ENCODE measurements at places on chromosomes 1 and 21.

DNA sequence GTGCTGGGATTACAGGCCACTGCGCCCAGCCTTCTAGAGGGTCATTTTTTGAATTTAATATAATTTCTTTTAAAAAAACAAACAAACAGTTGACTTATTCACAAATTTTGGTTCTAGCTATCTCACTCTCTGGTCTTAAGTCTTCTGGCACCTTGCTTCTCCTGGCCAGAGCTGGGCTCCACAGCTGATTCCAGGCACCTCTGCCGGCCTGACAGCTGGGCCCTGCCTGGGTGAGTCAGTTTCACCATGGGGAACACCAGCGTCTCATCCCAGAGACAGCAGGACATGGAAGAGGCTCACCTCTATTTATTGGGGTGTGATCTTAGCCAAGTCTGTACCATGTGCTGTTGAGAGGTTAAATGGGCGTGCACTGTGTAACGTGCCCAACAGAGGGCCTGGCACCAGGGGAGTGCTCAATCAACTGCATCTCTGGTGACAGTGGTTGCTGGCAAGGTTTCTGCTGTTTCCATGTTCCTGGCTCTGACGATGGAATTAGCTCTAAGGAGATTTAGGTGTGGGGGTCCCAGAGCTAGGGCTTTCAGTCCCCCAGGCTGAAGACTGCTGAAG is 956 bp downstream of the CPLANE2 start:
- DNase-seq = peak; percentile 55

GRCh38 chr21:34574601-34575529 is 40.0 kb downstream of the RCAN1 start:
- DNase-seq = no peak

- DNase-seq = no peak
These were observed 17.9 kb upstream of the RGS18 start for GRCh38 chr1:192140382-192140781.

GRCh38 chr1:230354005-230354404 is 72.1 kb downstream of the PGBD5 start:
- no peak for DNase-seq

DNA sequence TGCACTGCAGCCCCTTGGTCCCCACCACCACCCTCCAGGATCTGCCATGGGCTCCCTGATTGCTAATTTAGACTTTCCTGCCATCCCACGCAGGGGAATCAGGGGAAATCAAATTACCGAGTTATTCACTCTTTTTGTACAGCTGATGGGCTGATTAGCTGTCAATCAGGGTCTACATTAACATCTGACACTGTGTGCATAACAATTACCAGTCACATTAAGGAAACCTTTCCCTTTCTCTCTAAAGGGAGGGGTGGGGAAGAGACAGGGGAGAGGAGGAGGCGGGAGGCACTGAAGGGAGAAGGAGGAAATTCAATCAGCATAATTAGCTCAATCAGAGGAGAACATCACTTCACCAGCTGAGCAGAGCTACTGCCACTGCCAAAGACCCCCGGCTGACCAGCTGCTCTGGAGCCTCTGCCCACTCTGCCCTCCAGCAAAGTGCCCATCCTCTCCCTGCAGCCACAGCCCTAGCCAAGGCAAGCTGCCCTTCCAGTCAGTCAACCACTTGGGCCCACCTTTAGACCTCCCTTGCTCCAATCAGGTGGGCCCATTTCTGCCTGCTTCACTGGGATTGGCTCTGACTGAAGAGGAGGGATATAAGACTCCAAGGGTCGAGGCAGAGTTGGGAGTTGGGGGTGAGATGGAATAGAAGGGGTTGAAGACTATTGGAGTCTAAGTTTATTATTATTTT is 199.3 kb upstream of the ZC3H12A start:
- DNase-seq = no peak

DNA sequence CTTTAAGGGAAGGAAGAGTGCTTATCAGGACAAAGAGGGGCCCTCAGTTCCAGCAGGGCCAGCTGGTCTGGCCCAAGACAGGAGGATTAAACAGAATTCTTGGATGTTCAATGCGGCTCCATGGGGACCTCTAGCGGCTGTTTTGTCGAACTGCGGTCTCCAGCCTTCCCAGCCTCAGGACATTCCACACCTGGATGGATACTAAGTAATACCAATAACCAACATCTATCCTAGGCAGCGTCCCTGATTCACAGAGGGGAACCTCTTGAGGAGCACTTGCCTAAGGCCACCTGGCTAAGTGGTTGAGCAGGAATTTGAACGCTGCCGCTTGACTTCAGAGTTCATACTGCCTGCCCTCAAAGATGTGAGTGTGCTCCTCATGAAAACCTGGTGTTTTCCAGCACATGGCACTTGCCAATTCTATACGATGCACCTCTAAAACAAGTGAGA is 15.5 kb upstream of the CD247 start:
- DNase-seq = peak; percentile 68

Data from CD4-positive, alpha-beta T cell treated with Interleukin-15 for 4 hours (primary cell).